ENCODE measurements at places on chromosomes 3 and 15.

- no peak for DNase-seq
Measured at GRCh38 chr3:147807776-147808175, 398.6 kb downstream of the ZIC1 start.

DNA sequence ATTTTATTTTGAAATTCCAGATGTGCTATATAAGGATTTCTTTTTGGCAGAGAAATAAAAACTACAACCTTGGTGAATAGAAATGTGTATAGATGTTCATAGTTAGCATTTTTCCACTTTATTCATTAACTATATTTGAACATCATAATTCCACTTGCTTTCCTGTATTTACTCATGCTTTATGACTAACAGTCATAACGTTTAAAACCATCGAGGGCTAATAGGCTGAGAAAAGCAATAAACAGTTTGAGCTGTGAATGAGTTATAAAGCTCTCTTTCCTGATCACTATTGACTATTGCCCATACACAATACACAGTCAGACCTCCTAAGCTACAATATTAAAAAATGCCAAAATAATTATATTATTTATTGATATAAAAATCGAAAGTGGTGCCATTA, 502.1 kb upstream of the RASGRP1 start:
- DNase-seq: no peak

DNA sequence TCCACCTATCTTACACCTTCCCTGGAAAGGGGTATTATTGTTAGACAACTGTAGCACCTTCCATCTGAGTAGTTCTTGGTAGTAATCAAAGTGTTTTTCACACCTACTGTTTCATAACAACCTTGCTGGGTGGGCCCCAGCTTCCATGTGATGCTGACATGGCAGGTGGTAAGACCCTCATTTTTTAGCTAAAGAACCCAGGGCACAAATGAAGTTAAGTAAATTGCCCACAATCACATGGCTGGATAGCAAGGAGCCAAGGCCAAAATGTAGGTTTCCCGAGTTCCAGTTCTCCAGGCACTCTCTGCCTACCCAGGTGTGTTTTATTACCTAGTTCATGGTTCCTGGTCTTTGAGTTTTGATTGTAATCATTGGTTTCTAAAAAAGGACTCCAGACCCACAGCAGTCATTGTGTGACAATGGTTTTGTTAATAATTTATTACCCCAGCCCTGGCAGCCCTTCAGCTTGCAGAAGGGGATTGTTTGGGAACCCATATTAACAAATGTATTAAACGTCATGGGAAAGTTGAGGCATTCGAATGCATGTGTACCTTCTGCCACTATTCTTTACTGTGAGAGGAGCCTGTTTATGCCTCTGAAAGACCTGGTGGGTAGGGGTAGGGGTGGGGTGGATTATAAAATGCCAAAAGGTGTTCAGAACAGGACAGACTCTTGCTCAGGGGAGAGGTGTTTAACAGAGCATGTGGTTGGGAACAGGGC, 222.2 kb upstream of the BHLHE40 start:
- DNase-seq: no peak

GRCh38 chr3:53182764-53183355, 21.9 kb downstream of the PRKCD start:
- DNase-seq: no peak

GRCh38 chr15:29819979-29820378, 2.3 kb downstream of the TJP1 start:
- DNase-seq: no peak

- DNase-seq: no peak
Measured at GRCh38 chr15:64521726-64522164, 61.4 kb downstream of the ZNF609 start.

GRCh38 chr15:81189583-81190283, 6.9 kb upstream of the IL16 start:
- DNase-seq: no peak

DNA sequence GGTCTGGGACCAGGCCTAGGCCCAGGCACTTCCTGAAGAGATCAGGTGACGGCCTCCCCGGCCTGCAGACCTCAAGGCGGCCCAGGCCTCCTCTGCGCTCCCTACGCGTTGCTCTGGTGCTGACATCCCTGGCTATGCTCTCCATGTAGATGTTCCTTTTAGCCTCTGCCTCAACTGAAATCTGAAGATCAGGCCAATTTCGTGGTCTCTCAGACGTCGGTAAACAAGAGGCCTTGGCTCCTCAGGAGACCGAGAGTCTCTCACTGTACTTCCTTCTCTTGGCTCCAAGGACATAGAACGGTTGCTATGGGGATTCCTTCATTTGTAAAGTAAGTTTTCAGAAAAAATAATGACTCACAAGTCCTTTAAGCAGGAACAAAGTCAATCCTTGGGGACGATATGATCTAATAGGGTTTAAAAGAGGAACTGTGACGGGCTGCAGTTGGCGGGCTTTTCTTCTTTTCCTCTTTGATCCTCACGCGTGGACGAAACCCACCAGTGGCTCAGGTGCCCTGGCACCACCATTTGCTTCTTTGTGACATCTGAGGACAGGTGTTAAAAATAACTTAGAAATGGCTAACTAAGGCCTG, 55.6 kb upstream of the CGNL1 start:
- DNase-seq: no peak

GRCh38 chr3:11476735-11477144, 167.0 kb downstream of the VGLL4 start:
- no peak for DNase-seq

DNA sequence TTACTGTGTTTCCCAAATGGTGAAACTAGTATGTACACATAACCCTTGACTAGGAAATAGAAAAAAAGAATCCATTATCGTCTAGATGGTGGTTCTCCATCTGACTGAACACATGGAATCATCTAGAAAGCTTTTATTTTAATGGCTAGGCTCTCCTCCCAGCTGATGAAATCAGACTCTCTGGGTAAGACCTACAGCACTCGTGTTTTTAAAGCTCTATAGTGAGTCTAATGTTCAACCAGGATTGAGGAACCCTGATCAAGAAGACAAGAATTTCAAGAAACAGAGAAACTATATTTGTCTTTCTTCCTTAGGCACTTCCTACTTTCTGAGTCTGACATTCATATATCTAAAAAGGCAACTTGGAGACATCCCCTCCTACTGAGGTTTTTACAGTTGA, 118.8 kb downstream of the TMCO5A start:
- DNase-seq: no peak

- DNase-seq: no peak
Measured at GRCh38 chr3:16427103-16427965, 86.2 kb downstream of the RFTN1 start.

DNA sequence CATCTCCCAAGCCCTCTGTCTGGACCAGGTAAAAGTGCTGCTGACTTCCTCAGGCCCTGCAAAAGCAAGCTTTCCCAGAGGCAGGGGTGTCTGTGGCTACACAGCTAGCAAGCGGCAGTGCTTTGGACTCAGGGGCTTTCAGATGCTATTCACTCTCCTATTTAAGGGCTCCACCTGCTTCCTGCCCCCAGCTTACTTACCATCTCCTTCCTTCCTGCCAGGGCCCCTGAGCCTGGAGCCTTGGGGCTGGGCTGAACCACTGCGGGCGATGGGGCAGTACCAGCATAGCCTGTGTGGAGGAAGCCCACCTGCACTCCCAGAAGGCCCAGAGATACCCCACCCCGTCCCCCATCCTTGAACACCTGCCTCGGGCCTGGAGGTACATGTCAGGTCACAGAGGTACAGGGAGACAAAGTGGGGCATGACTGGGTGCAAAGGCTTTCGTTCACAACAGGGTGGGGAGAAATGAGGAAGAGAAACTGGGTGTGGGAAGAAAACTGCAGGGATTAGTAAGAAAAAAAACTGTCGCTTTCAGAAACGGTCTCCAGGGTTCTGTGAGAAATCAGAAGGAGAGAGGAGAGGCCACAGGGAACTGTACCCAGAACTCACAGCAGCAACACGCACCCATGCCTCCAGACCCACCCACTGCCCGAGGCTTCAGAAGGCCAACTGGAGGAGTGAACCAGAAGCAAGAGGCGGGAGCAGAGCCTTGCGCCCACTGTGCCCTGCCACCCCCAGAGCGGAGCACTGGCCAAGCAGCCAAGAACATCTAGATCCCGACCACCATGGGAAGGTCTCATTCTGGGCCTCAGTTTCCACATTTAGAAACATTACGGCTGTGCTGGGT, 49.5 kb downstream of the CCDC12 start:
- DNase-seq: no peak

GRCh38 chr3:94082391-94082937, 19.6 kb downstream of the NSUN3 start:
- DNase-seq: no peak

GRCh38 chr15:42151736-42152135, 4.7 kb downstream of the PLA2G4F start:
- no peak for DNase-seq

GRCh38 chr3:22380253-22380652, 629.2 kb upstream of the ZNF385D start:
- no peak for DNase-seq

DNA sequence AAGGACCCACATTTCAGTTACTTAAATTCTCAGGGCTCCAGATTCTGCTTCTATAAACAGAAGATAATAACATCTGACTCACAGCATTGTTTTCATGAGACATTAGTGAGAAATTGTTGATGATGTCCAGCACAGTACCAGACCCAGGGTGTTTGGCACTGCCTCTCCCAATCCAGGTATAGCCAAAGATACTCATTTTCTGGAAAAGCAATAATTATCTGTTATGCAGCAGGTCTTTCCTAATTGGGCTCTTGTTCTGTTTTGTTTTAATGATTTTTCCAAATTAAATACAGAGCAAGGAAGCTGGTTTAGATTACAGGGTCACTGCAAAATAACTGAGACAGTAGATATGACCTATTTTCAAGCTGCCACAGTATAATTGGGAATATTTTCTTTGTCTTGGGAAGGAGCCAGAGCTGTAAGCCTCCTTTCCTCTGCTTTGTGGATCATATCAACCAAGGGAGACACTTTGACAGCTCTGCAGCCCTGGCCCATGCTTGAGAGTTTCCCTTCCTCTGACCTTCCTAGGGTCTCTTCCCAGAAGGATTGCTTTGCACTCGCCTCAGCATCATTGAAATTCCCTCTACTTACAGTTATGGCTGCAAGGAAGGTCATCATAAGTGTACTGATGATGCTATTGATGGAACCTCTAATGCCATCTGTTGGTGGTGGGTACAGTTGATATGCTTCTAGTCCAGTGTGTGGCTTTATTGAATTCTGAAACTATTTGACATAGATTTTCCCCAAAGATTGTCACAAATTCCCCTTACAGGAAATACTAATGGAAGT, 522.4 kb upstream of the ADAMTS9 start:
- no peak for DNase-seq

DNA sequence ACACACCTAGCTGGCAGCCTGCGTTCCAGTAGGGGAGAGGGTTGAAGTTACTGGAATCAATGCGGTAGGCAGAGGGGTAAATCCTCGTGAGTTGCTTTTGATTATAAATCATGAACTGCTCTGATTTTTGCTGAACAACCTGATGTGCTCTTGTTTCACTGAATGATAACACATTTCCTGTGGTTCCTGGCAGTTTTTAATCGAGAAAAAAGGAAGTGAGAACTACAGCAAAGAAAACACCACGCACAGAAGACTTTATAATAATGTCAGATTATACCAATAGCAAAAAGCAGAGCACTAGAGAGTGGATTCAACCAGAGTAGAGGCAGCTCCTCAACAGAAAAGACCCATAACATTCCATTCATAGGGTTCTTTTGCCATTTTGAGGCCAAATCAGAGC, 200.8 kb upstream of the STRIT1 start:
- DNase-seq: no peak

DNA sequence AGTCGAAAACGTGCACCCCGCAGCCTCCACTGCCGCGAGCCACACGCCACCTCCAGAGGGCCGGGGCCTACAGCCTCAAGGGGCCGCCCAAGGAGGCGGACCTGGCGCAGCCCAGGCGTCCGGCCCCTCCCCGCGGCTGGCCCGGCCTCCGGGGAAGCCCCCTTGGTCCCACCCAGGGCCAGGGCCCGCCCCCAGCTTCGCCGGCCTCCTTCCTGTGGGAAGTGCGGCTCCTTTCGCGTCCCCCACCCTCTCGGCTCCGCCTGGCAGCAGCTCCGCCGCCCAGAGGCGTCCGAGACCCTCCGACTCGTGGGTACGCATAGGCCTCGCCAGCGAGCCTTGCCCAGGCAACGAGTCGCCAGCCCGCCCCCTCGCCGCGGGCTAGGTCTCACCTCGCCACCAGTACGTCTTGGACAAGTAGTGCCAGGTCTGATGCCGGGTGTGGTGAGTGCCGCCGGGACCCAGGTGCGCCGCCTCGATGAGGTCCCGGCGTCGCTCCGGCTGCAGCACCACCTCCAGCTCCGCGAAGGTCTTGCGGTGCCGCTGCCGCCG, 642 bp downstream of the ZBTB11 start:
- peak; percentile 96 for DNase-seq

- DNase-seq: no peak
Measured at GRCh38 chr15:68299436-68299835, 21.9 kb downstream of the FEM1B start.

DNA sequence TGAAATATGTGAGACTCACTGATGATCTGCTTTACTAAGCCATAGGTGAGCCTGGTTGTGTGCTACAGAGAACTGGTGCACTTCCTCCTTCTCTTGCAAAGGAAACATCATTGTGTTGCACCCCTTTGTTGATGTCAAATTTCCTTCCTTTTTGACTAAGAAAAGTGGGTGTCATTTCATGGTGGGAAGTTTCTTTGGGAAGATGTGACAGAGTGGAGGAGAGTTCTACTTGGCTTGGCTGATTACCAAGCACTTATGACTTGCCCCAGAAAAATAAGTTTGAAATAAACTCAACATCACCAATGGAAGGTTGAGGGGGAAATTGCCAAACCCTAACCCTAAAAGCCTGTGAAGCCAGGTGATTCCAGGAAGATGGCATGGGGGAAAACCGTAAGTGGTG, 53.5 kb upstream of the KIF23 start:
- no peak for DNase-seq

DNA sequence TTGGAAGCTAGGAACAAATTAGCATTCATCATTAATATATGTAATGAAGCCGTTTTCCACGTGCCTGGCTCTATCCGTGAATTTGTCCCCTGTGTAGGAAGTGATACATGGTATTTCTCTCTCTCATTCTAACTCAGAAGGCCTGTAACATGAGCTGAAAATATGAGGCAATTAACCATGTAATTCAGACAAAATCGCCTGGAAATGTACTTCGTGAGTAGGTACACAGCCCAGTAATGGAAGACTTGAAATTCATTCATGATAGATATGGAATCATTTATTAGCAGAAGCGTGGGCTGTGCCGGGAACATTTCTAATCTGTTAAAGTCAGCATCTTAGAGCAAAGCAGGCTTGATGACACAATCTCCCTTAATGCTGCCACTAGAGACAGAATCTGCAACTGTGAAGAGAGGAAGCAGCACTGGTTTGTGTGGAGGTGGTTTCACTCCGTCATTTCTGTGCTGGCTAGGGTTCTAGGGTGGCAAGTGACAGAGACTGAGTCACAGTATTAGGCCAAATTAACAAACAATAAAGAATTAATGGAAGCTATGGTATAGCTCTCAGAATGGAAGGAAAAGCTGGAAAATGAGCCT, 225.0 kb upstream of the PROK2 start:
- DNase-seq: no peak
